ENCODE measurements at places on chromosomes 5 and 9.

GRCh38 chr9:28651050-28651722, 1077.9 kb upstream of the C9orf72 start:
- DNase-seq = no peak

- DNase-seq = no peak
Observed at GRCh38 chr9:93949073-93949693, 6.0 kb downstream of the BARX1 start.

- DNase-seq = no peak
Observed at GRCh38 chr9:133572821-133573361, 36.3 kb downstream of the FAM163B start.

- no peak for DNase-seq
Observed at GRCh38 chr5:122183788-122184170, 54.4 kb downstream of the ZNF474 start.

DNA sequence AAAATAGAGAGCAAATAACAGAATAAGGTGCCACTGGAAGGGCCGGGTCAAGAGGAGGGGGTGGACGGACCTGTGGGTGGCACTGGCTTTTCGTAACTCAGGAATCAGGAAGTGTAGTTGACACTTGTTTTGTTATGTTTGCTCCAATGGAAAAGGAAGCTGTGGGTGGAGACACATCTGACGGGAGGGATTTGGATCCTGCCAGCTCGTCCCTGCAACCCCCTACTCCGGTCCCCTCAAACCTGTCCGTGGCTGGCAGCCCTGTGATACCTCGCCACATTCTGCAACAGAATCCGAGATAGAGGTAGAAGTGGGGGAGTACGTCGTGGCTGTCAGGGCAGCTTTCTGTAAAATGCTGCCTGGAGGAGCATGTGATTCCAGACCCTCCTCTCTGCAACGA, 104.2 kb upstream of the IER5L start:
- DNase-seq = no peak

DNA sequence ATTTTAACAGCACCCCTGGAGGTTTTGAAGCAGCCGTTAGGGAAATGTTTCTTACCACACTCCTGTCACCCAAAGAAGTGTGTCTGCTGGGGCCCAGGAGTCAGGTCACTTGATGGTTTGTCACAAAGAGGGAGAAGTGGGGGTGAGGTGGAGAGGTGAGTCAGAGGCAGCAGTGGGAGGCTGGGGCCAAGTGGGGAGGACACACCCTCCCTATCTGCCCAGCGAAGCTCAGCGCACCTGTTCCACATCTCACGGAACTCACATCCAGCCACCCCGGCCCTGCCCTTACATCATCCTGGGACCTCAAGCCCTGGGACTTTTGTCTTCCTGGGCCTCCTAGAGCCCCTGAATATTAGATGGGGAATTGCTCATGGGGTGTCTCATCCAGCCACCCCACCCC, 171.1 kb upstream of the SMIM23 start:
- DNase-seq = no peak

DNA sequence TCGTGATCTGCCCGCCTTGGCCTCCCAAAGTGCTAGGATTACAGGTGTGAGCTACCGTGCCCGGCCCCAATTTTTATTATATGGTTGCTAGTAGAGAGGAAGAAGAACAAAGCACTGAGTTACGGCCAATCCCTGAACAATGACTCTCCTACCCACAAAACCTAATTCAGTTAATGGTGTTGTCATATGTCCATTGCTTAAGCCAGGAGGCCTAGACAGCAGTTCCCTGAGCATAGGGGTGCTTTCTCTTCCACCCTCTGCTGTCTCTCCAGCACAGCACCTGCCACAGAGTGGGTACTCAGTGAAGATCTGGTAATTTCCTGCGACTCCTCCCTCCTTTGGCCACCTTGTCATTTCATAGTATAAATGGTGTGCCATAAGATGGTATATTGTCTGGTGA, 21.4 kb upstream of the LTC4S start:
- no peak for DNase-seq

GRCh38 chr5:74787424-74787823, 20.4 kb downstream of the NSA2 start:
- DNase-seq = no peak

DNA sequence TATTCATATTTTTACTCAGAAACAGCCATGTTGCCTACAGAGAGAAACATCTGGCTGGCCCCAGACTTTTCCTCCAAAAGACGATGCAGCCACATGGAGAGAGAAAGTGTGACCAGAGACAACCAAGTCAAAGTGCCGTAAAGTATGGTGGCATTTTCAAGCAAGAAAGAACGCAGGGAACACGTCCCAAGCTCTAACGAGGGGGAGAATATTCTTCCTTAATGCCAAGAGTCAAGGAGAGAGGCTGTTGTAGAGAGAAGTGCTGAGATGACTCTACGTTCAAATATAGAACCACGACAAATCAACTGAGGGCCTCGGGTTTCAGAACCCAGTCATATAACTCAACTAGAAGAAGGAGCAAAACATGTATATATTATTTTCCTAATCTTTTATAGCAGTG, 55.9 kb downstream of the FNBP1 start:
- DNase-seq = no peak

All from activated CD8-positive, alpha-beta memory T cell treated with anti-CD3 and anti-CD28 coated beads, Interleukin-2, amount 50 U/mL, for 4 hours (primary cell).